ENCODE measurements at places on chromosomes 2 and 18.

- DNase-seq, result no peak
Observed at GRCh38 chr2:59874971-59875755, 678.3 kb downstream of the BCL11A start.

GRCh38 chr18:8562919-8563318, 46.3 kb upstream of the RAB12 start:
- DNase-seq, result no peak

DNA sequence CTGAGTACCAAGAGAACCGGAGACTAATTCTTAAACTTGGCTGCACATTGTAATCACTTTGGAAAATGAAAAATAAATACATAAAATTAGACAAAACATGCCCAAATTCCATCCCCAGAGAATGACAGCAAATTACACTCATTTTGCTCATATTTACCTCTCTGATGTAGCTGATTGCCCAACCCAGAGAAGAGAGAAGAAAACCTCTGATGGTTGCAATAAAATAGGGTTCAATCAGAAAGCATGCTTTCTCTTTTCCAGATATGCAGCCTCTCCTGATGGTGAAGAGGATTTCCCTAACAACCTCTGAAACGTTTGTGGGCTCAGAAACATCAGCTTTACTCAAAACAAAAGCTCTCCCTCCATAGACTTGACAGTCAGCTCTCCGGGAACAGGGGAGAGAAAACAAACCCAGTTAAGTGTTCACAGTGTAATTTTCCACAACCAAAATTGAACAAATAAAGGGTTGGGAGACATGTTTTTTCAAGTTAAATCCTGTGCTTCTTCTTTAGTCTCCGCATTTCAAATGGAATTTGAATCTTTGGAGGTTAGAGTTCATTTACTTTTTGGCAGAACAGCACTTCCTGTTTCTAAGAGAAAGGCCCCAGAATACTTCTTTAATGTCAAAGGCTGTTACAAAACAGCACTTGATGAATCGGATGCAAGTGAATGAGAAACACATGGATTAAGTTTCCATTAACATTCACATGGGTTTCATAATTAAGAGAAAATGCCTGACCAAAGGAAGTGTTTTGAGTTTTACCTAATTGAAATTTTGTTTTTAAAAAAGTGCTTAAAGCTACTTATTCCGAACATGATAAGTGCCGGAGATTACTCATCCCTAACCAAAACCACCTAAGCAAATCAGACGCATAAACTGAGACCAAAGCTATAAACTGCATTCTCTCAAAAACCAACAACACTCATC, 570.1 kb upstream of the SYT4 start:
- no peak for DNase-seq

- no peak for DNase-seq
Observed at GRCh38 chr2:180289627-180290026, 282.5 kb upstream of the CWC22 start.

- DNase-seq, result no peak
Observed at GRCh38 chr2:189995679-189996078, 66.8 kb downstream of the MSTN start.

DNA sequence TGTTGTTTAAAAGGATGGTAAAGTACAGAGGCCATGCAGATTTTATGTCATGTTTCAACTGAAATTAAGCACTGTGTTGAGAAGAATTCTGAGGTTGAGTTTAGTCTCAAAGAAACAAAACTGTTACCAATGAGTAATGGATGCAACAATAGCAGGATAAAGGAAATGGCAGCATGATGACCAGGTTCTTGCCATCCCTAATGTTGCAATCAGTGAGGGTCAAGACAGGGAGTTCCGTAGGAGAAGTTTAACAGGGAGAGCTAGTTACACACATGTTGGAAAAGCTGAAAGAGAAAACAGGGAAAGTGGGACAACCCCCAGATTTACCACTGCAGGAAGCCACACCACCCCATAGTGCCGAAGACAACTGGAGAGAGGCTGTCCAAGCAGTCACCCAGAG, 343.8 kb upstream of the EPHA4 start:
- DNase-seq, result no peak

DNA sequence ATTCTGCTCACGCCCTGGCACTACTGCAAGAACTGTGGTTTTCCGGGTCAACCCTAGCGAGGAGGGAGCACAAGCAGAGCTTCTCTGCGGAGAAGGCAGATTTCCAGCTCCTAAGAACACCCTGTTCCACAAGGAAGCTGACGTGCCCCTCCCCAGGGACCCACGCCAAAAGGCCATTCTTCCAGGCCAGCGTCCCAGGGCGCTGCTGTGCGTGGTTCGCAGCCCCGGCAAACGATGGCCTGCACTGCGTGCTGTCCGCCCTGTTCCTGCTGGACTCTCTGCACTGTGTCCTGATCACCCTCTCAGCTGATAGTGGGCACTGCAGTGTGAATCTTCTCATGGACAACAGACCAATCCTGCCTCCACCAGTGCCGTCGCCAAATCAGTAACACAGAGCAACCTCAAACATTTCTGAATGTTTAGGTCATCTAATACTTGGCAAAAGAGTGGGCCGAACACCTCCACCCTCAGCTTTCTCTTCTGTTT, 49.1 kb downstream of the ADI1 start:
- no peak for DNase-seq

DNA sequence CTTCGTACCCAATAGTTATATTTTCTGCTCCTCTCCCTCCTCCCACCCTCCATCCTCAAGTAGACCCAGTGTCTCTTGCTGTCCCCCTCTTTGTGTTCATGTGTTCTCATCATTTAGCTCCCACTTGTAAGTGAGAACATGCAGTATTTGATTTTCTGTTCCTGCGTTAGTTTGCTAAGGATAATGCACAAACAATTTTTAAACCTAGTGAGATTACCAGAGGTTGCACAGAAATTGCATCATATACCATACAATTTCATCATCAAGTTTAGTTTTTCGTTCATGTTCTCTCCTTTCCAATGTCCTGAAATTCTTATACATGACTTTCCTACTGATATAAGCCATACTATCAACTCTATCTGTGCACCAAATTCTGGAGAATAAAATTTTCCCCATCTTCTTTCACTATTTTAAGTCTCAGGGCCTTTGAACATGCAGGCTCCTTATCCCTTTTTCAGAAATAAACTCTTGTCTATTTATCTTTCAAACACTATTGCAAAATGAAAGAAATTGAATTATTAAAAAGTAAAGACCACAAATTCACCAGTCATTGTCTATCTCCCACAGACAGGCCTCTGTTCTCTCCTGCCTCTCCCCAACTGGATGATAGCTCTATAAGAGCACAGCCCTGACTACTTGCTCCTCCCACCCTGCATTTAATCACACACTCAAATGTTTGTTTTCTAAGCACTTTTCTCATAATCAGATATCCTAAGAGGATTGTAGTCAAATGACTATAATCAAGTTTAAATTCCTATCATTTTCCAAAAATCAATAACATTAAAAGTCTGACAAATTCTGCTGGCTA, 27.2 kb upstream of the B4GALT6 start:
- DNase-seq, result no peak

- no peak for DNase-seq
Observed at GRCh38 chr18:32879497-32879896, 106.7 kb upstream of the KLHL14 start.

GRCh38 chr2:46502291-46502885, 23.0 kb downstream of the TMEM247 start:
- DNase-seq, result no peak

DNA sequence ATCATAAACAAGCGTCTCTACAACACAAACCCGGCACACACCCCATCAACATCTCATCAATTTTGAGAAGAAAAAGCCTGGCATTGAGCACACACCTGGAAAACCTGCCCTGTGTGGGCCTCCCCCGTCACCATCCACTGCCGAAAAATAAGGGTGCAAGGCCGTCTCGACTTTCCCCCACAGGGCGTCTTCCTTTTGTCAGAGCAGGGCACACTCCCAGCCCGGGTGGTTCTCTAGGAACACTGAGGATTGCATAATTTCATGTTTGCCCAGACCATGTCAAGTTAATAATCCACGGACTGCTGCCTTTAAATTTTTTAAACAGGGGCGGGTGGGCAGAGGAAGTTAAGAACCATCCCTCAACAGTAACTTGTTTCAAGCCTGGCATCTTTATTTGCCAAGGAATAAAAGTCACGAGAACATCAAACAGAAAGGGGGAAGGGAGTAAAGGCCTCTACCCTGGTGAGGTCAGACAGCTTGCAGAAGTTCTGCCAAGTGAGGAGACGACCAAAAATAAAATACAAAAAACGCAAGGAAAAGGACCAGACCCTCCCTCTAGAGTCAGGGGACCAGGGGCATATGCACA, 2.1 kb downstream of the TFCP2L1 start:
- no peak for DNase-seq

DNA sequence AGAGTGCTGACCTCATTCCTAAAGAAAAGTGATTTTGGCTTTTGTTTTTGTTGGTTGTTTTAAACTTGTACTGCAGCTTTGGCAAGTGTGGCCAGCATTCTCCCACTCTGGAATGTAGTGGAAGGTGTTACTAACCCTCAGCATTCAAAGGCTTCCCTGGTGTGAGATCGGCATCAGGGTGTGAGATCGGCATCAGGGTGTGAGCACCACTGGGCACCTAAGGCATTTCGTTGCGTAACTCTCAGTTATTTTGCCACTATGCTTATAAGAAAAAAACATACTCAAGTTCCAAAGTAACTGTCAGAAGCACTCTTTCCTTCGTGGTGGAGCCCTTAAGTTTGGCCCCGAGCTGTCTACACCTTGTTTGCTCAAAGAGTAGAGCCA, 1.7 kb downstream of the CYBRD1 start:
- DNase-seq, result no peak

All from NCI-H2081 treated with DMSO at 0.1 percent for 48 hours (cell line).